DMS153 (cell line): ENCODE measurements at places on chromosomes 7 and 10.

DNA sequence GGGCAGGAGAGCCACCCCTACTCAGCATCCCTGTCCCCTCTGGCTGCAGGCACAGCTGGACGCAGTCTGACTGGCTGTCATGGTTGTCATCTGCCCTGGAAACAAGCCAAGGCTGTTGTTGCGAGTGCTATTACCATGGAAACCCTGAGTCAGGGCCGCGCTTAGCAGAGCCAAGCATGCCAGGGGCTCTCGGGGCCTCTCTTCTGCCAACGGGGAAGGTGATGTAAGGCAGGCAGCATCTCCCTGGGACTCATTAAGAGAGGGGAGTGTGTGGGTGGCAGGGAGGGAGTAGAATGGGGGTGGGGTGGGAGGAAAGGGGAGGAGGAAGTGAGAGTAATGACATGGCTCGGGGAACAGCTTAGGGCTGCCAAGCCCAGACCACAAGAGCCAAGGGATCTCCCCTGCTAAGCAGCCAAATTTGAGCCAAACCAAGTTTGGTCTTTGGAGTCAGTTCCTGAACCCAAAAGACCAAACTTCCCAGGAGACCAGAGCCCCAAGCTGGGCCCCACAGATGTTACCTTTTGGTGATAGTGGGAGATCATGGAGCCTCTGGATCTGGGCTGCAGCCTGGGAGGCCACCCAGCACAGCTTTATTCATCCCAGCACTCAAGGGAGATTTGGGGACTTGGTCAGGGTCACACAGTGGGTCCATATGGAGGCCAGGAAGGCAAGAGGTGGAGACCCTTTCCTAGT, 67.6 kb downstream of the TMEM130 start:
- DNase-seq: peak; percentile 13

- DNase-seq: peak; percentile 17
Measured at GRCh38 chr10:114026189-114027040, 17.3 kb upstream of the ADRB1 start.

DNA sequence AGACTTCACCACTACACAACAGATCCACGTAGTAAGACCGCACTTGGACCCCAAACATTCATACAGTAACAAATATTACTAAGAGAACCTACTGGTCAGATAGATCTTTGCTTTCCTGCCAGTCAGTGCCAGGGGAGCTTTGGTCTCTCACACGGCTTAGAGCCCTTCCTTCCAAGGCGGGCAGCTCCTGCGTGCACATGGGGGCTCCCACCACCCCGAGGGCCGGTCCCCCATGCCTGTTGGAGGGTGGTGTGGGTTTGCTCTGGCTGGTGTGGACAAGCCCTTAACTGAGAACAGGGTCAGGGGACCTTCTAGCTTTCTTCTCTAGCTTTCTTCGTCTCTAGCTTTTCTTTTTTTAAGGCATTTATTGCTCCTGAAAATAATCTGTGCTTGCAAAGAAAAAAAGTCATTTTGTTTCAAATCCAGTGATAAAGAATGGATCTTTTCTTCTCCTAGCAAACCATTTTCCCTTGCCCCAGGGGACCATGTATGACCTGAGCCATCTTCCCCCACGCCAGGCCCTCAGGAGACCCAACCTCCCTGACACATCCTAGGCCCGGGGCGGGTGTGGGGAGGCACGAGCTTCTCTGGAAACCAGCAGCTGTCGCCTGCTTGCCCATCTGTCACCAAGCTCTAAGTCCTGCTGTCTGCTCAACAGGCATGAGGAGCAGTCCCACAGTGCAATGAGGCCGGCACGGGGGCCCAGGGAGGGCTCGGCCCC, 591.1 kb downstream of the PTPRN2 start:
- DNase-seq: no peak

- no peak for DNase-seq
Measured at GRCh38 chr7:36289833-36290661, 99.6 kb upstream of the ANLN start.

- DNase-seq: no peak
Measured at GRCh38 chr10:60185421-60185820, 204.3 kb downstream of the ANK3 start.

DNA sequence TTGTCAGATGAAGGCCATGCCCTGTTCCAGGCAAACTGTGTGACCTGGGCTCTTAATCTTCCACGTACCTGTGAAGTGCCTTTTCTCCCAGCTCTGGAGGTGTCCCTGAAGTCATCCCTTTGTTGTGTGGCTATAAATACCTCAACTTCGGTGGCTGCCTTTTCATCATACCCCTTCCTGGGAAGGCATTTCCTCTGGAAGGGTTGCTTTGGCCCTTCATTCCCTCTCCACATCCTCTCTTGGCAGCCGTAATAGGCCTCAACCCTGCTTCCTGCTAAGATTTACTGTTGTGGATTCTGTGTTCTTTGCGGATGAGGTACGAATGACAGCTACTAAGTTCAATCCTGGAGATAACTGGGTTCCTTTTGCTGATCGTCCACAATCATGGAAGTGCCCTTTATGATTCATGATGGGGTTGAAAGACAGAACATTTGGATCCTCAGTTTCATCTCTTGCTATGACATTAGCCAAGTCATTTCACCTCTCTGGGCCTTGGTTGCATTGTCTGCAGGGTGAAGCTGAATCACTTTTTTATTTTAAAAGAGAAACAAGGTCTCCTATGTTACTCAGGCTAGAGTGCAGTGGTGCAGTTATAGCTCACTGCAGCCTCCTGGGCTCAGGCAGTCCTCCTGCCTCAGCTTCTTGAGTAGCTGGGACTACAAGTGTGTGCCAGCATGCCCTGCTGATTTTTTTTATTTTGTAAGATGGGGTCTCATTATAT, 23.6 kb downstream of the FKBP6 start:
- no peak for DNase-seq

- no peak for DNase-seq
Measured at GRCh38 chr7:79909176-79909575, 225.5 kb upstream of the GNAI1 start.

DNA sequence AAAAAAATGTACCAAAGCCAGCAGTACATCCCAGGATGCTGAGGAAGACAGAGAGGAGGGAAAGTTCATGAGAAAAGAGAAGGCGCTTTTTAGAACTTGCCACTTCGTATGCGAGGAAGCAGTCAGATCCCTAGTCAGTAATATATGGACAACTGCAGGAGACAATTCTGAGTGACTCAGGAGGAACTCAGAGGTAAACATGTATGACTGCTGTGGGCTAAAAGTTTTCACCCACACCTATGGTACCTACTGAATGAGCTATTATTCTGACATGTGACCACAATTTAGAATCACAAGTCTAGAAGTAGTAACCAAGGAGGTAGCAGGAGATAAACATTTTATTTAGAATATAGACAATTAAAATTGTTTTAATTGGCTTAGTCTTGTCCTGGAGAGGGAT, 126.5 kb downstream of the ICA1 start:
- DNase-seq: no peak

DNA sequence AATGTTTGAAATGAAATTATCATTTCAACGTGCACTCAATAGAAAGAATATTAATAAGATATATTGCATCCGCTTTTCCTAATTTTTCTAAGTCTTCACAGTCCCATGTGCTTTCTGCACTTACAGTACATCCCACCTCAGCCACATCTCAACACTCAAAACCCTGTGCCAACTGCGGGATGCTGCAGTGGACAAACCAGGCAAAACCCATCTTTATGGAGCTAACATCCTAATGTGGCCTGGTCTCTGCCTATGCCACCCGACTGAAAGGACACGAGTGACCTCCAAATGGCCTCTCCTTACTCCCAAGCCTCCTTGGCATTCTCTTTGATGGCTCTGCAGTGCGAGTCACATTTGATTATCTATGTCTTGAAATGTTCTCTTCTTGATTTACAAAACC, 57.4 kb upstream of the ADRB1 start:
- DNase-seq: no peak

- no peak for DNase-seq
Measured at GRCh38 chr7:2145835-2146580, 86.7 kb downstream of the MAD1L1 start.

GRCh38 chr7:106369816-106370215, 85.0 kb upstream of the NAMPT start:
- DNase-seq: no peak

DNA sequence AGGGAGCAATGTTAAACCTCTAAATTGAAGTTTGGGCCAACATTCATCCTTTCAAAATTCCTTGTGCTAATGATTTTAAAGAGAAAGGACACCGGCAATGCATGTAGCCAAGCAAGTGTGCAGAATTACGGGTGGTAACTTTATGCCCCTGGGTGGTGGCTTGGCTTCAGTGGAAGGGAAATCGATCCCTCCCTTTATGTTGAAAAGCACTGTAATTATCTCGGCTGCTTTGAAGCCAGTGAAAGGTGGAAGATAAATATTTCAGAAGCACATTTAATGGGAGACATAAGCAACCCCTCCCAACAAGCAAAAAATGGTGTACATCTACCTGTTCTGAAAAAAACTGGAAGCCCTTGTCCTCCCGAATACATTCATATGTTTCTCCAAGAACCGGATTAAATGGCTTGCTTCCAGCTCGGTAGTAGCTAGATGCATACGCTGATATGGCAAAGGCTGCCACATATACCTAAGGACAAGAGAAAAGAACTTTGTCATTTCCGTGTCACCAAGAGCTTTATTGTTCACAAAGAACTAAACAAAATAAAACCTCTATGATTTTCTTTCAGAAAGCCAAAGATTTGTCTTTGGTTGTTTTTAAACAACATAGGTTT, 73.3 kb upstream of the GSDME start:
- DNase-seq: peak; percentile 50

DNA sequence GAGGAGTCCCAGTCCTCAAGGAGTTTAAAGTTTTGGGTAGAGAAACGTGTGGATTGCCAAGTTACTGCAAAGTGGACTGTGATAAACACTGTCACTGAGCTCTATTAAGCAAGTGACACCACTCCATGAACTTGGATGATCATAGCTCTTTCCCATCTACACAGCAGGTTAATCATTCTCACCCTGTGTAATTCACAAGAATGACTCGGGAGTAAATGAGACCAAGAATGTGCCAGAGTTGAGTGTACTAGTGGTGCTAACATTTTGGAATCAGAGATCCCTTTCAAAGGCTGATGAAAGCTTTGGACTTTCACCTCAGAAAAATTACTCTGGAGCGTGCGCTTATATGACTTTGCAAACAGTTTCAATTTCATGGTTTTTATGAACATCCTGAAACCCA, 80.8 kb downstream of the RBM20 start:
- DNase-seq: no peak

DNA sequence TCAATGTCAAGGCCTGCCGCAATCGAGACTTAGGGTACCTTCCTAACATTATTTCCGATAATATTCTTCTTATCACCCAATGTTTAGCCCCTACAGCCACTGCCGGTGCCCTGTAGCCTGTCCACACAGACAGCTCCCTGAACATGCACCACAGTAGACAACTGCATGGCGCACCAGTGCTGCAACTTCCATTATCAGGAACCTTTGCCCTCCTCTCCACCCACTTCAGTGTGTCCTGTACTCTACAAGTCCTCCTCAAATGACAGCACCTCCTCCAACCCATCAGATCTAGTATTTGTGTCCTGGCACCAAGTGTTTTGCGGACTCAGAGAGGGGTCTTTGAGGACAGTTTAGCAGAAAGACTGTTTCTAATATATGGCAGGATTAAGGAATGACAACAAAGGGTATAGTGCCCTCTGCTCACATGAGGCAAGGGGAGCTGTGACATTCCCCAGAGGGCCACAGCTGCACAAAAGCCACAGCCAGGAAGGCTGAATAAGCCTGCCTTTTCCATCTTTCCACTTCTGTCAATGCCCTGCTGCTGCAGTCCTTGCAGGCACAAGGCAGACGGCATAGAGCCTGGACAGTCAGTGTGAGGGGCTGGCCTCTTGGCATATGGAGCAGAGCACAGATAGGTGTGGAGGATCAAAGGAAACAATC, 335.4 kb downstream of the PARD3 start:
- no peak for DNase-seq

GRCh38 chr10:3236644-3237404, 64.2 kb upstream of the PITRM1 start:
- DNase-seq: no peak

GRCh38 chr10:89738551-89739209, 37.3 kb downstream of the KIF20B start:
- no peak for DNase-seq

- no peak for DNase-seq
Measured at GRCh38 chr10:84012831-84013458, 126.4 kb upstream of the GHITM start.

GRCh38 chr7:43201912-43202311, 89.5 kb downstream of the HECW1 start:
- DNase-seq: no peak

DNA sequence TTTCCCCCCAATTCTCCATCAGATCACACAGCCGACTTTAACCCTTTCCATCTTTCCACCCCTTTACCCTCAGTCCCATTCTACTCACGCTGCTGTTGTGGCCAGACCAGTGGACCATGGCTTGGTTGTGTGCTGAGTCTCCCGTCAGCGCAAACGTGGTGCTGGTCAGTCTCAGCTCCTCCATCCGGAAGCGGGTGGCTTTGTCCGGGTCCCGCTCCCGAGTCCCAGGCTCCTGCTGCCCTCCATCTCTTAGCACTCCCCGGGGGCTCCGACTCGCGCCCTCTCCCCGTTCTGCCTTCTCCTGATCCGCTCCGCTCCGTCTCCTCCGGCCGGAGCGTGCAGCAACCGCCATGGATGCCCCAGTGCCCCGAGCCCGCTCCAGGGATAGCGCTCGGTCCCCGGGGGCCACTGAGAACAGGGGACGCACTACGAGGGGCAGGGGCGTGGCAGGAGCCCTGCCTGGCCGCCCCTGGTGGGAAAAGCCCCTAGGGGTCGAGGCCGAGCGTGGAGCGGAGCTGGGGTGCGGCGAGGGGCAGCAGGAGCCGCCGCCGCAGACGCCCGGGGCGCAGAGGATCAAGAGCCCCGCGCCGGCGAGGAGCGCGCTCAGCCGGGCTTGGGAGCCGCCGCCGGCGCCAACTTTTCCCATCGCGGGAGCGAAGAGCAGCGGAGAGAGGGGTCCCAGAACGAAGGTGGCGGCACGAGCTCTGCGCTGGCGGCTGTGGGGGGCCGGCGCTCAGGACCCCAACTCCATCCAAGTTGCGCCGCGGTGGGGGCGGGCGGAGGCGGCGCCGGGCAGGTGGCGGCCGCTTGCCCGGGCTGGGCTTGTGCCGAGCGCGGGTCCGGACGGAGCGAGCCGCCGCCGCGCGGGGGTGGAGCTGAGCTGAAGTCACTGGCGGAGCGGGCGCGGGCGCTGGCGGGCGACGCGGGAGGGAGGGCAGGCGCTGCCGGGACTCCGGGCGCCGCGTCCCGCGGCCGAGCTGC, at the start of gene SORCS1:
Gene SORCS1 (minus strand): TSS at position 826 of the 981 bp plus-strand sequence.
- DNase-seq: no peak

GRCh38 chr7:31688996-31689395, 2.0 kb downstream of the PPP1R17 start:
- DNase-seq: no peak

GRCh38 chr10:132574783-132575319, 37.3 kb downstream of the INPP5A start:
- DNase-seq: no peak

DNA sequence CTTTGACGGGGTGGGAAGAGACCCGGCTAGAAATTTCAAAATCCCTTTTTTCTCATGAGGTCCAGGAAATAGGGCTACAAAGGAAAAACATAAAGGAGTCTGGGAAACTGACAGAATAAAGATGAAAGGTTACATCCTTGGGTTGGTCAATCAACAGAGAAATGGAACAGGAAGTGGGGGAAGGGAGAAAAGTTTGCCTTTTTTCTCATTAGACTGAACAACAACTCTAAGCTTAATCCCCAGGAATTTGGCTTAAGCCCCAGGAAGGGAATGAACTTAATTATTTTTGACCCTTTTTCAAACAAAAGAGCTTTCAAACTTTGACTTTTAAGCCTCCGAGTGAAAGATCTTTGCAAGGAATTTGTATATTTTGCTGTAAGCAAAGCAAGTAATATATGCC, 32.7 kb downstream of the LGI1 start:
- no peak for DNase-seq
